ENCODE measurements at places on chromosomes 3 and 15.
A peak's percentile ranks its signal among the peaks of the same experiment; 100 is the strongest.

GRCh38 chr3:131555456-131555855, 52.7 kb upstream of the MRPL3 start:
- DNase-seq: no peak

DNA sequence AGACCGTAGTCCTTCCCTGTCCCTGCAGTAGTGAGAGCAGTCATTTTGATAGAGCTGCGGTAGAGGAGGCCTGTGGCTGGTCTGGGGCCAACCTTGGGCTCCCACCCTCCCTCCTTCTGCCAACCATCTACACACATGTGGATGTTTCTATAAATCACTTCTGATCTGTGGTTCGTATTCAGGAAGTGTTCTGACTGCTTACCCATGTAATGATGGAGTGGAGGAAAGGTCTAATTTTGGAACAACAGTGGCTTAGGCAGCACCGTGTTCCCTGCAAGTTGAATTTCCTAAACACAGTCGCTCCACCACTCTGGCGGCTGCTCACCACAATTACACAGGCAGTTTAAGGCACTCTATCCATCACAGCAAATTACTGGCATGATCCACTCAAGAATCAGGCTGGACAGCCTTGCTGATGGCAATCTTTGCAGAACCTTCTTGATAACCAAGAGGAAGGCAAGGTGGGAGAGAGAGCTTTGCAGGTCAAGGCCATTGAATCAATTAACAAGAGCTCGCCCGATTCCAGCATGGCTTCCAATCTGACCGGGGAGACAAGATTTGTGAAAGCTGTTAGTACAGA, 104.7 kb upstream of the VEPH1 start:
- DNase-seq: no peak

DNA sequence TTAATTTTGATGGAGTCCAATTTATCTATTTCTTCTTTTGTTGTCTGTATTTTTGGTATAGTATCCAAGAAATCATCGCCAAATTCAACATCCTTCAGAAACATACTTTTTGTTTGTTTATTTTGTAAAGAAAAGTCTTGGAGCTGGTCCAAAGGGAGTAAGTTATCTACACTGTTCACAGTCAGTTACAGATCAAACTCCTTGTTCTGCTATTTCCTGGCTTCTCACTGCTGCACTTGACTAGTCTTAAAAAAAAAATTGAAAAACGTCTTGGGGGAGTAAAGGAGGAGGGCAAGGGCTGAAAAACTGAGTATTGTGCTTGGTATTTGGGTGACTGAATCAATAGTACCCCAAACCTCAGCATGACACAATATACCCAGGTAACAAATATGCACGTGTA, 105.6 kb downstream of the NFKBIZ start:
- DNase-seq: no peak

DNA sequence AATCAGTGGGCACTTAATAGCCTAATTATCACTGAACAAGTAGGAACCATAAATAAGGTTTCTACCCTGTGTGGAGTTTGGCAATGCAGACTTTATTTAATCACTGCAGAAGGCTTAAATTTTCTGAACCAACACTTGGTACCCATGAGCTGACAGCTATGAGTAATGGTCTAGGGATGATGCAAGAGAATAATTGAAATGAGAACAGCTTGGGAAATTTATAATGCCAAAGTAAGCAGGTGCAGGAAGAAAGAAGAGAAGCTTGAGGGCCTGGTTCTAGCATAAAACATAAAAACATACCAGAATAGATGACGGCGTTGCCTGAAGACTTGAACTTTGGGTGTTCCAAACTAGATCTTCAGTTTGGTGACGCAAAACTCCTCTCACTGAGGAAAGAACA, 67.0 kb downstream of the IMPG2 start:
- no peak for DNase-seq

GRCh38 chr3:182793663-182794454, 555 bp downstream of the ATP11B start:
- peak; percentile 15 for DNase-seq

- no peak for DNase-seq
Measured at GRCh38 chr3:188338086-188338485, 184.1 kb downstream of the LPP start.

- DNase-seq: no peak
Measured at GRCh38 chr3:76615719-76616118, 424.2 kb upstream of the ROBO2 start.

GRCh38 chr3:150006794-150007193, 36.1 kb upstream of the PFN2 start:
- no peak for DNase-seq

DNA sequence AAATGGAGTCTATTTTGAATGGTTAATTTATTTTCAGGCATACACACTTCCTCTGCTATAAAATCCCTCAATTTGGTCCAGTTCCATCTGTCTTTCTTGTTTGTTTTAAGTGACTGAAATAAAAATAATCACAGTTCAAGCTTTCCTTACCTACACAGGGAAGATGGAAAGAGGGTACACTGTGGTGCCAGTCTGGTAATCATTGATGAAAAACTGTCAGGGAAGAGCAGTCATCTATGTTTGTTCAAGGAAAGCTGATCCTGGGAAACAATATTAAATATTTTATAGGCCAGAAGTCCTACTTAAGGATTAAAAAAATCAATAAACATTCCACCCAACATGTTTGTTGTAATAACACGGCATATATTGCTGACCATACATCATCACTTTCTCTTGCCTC, 115.2 kb upstream of the KCNMB2 start:
- DNase-seq: no peak

DNA sequence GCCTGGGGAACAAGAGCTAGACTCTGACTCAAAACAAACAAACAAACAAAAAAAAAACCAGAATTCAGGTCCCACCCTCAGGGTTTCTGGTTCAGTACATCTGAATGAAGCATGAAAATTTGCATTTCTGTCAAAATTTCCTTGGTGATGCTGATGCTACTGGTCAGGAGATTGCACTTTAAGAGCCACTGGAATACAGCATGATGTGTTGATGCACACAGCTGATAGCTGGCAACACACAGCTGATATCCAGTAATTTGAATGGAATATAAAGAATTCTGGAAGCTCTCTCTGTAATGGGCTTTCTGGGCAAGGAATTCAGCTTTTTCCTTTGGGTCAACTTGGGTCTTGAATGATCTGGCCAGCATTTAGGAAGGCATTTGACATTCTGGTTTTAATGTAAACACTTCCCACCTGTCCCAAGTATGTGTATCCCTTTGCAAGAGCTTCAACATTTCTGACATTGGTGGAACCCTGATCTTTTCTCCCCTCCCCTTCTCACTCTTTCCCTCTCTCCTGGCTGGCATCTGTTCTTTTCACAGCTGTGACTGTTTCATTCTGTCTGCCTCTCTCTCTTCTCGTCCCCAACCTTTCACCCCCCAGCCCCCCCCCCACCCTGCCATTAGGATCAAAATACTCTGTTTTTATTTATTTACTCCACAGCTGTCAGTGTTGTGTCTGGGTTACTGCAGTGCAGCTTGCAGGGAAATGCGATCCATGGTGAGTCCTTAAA, 189.5 kb downstream of the TPRG1 start:
- DNase-seq: no peak

- no peak for DNase-seq
Measured at GRCh38 chr3:28476194-28476593, 127.6 kb upstream of the AZI2 start.

GRCh38 chr3:64815195-64815631, 127.4 kb upstream of the ADAMTS9 start:
- no peak for DNase-seq

DNA sequence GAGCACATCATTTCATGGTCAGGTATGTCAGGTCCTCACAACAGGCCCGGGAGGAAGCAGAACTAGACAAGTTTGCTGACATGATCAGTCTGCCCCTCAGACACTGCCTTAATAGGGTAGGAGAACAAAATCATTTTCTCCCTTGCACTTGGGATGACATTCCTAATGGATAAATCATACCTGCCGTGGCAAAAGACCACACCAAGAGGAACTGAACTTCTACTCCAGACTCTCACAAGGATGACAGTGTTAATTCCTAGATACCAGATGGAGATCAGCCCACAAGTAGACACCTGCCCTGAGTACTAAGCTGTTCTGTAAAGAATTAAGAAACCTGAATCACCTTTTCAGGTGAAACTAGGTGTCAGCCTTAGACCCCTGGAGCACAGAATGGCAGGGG, 19.5 kb downstream of the SIAH2 start:
- no peak for DNase-seq

DNA sequence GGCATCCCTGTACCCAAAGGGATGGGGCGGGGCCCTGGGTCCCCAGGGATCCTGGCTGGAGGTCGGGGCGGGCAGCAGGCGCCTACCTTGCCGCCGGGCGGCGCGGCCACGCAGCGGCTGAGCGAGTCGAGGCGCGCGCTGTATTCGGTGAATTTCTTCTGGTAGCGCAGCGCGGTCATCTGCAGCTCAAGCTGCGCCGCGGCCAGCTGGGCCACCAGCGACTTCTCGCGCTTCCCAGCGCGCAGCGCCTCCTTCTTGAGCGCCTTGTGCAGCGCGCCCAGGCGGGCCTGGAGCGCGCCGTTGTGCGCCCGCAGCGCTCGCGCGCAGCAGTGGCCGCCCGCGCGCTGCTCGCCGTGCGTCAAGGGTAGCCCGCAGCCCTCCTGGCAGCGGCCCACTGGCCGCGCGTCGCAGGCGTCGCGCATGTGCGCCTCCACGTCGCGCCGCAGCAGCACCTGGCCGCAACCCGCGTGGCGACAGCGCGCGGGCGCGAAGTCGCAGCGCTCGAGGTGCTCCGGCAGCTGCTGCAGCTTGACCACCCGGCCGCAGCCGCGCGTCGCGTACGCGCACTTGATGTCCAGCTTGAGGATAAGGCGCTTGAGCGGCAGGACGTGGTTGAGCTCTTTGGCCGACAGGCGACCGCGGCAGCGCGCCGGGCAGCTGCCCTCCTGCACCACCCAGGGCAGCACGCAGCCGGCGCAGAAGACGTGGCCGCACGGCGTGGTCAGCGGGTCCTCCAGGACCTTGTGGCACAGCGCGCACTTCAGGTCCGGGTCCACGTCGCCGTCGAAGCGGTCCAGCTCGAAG, 522 bp downstream of the PDZRN3 start:
- DNase-seq: no peak

- DNase-seq: no peak
Measured at GRCh38 chr3:31828007-31828406, 153.1 kb downstream of the OSBPL10 start.

DNA sequence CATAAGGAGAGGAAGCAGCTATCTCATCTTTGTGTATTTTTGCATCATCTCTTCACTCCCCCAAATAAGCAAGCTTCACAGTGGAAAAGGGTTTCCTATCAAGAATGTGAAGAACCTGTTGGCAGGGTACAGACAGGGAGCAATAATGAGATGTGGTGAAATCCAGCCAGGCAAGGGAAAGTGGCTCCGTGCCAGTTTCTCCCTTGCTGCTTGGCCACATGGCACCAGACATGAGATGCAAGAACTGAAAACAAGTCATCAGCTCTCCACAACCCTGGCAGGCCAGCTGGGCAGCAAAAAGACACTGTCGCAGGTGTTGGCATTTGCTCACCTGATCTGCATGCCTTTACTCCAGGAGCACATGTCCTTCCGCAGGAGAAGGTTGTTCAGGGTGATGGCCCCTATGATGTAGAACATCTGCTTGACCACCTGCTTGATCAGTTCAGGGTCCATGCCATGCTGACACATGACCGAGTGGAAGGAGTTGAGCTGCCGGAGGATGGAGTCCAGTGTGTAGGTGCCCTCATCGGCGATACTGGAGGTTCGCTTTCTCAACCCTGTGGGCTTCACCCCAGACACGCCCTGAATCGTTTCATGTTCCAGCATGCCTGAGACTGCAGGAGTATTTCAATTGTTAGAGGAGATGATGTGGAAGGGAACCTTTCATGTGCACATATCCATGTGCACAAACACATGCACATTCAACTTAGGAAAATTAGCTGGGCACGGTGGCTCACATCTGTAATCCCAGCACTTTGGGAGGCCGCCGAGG, 23.3 kb upstream of the MYO5C start:
- DNase-seq: no peak

GRCh38 chr15:68315035-68315434, 37.5 kb downstream of the FEM1B start:
- DNase-seq: no peak

GRCh38 chr15:34850121-34850520, 54.8 kb upstream of the ACTC1 start:
- DNase-seq: no peak

DNA sequence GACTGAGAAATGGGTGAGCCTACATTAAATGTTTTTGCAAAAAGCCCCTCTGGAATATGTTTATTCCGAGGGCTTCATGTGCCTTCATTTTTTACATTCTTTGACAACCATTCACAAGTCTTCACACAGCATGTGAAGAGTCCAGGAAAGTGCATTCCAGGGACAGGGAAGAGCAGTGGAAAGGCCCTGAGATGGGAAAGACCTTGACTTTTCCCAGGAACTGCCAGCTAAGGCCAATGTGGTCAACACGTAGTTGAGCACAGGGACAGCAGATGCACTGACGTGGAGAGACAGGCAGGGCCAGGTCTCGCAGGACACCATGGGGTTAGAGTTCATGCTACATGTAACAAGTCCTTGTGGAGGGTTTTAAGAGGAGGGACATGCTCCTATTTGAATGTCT, 21.7 kb downstream of the SSR3 start:
- DNase-seq: no peak

- DNase-seq: no peak
Measured at GRCh38 chr3:60610441-60611112, 640.7 kb downstream of the FHIT start.

DNA sequence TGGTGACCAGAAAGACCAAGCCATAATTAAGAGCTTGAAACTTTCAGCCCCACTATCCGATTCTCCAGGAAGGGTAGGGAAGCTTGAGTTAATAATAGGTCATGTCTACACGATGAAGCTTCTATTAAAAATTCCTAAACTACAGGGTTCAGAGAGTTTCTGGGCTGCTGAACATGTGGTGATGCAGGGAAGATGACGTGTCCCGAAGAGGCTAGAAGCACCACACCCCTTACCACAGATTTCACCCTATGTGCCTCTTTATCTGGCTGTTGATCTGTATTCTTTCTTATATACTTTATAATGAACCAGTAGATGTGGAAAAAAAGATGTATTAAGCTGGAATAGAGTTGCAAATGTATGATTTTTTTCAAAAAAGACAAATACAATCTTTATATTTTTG, 473.4 kb downstream of the NLGN1 start:
- no peak for DNase-seq

DNA sequence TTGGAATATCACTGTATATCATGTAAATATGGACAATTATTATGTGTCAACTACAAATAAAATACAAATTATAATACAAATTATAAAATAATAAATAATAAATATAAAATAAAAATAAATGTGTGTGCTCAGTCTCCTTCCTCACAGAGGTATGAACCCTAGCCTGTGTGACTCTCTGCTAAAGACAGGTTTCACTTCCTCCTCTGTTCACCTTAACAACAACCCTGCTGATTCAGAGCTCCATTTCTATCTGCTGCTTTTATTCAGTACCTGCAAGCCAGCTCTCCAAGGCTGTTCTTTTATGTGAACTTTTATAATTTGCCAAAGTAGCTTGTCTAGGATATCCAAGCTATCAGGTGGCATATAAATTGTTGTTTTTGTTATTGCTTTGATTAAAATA, 610.7 kb upstream of the GRM7 start:
- no peak for DNase-seq

DNA sequence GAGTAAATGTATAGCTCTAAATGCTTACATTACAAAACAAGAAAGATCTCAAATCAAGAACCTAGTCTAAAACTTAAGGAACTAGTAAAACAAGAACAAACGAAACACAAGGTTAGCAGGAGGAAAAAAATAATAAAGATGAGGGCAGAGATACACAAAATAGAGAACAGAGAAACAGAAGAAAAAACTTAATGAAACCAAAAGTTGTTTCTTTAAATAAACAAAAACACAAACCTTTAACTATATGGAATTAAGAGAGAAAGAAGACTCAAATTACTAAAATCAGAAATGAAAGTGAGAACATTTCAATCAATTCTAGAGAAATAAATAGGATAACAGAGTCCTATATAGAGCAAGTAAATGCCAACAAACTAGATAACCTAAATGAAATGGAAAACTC, 59.6 kb downstream of the DLG1 start:
- no peak for DNase-seq

All from stimulated activated CD4-positive, alpha-beta T cell treated with anti-CD3 and anti-CD28 coated beads, Interleukin-12 subunit alpha, Interleukin-12 subunit beta, amount 100 ng/mL, for 24 hours (primary cell).